ENCODE measurements at places on chromosomes 6 and 20.

GRCh38 chr6:13099771-13100170 lies 228.6 kb downstream of the TBC1D7 start:
- H3K4me3 ChIP-seq: no peak overlapping the region
- H3K27ac ChIP-seq: no peak overlapping the region
- H3K4me1 ChIP-seq: no peaks in the 10 kb centered on the region
- DNase-seq: no peak

GRCh38 chr6:51855310-51856082 lies 231.9 kb downstream of the PKHD1 start:
- 0 out of 2 replicates have a peak, but pooled peaks cover 3% of the 10 kb centered on the region for H3K4me1 ChIP-seq
- no peaks in the 10 kb centered on the region for H3K27me3 ChIP-seq
- H3K36me3 ChIP-seq: no peaks in the 10 kb centered on the region
- peak; percentile 59 for DNase-seq
- H3K4me3 ChIP-seq: peak overlapping the region; percentile 58
- peak overlapping the region; percentile 66 for H3K27ac ChIP-seq

DNA sequence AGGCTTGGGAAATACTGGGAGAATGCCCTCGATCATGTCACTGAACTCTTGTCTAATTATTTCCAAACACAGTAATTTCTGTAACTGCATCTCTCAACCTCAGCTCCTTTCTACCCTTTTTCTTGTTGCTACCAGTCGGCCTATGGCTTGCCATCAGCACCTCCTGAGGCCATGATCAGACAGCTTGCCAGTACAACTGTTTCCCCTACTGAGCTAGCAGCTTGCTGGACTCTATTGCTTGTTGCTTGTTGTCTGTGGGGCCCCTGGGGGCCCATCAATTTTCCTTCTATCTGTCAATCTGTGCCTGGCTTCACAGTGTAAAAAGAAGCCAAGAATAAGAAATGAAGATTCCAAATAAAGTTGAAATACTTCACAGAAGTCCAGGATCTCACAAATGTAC lies 123.9 kb downstream of the OPN5 start:
- no peaks in the 10 kb centered on the region for H3K36me3 ChIP-seq
- DNase-seq: no peak
- no peaks in the 10 kb centered on the region for H3K27me3 ChIP-seq
- H3K4me3 ChIP-seq: no peak overlapping the region
- H3K4me1 ChIP-seq: no peaks in the 10 kb centered on the region
- no peak overlapping the region for H3K27ac ChIP-seq

DNA sequence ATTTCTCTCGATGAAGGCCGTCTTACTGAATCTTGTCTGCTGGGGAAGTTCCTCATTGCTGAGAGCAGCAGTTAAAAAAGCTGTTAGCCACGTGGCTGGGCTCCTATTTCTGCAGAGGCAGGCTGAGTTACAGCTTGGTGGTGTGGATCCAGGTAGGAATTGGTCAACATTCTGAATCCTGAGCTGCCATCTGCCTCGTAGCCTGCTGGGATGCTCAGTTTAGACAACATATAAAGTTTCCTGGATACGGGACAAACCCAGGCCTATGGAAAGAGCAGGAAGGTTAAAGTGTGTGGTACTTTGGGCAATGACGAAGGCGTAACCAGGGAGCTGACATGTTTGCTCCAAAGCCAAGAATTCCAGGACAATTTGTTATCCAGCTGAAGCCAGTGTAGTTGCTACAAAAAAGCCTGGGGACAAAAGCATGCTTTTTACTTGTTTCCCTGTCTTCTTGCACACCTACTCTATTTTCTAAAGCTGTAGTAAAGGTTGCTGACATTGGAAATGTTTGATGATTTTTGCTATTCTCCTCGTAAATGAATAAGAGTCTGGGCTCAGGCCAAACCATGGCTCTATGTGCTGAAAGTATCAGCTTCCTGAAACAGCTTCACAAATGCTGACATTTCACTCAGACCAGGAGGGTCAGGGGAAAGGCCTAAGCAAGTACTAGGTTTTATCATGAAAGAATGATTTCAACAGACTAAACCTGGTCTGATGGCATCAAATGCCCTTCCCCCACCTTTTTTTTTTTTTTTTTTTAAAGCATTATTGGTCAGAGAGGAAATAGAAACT lies 12.4 kb upstream of the MYLK2 start:
- peaks cover 58% of the 10 kb centered on the region for H3K36me3 ChIP-seq
- no peak overlapping the region for H3K4me3 ChIP-seq
- peaks cover 23% of the 10 kb centered on the region for H3K4me1 ChIP-seq
- H3K27ac ChIP-seq: no peak overlapping the region
- DNase-seq: no peak

DNA sequence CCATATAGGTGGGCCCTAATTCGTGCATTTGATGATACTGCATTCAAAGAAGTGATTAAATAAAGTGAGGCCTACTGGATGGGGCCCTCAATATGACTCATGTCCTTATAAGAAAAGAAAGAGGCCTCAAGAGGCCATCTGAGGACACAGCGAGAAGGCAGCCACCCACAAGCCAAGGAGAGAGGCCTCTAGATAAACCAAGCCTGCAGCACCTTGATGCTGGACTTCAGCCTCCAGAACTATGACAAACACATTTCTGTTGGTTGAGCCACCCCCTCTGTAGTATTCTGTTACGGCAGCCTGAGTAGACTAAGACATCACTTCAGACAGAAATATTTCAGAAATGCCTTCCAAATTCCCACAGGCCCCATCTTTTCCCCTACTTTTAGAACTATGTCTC lies 82.5 kb upstream of the PLEKHG1 start:
- no peak for DNase-seq
- H3K4me3 ChIP-seq: no peak overlapping the region
- H3K27ac ChIP-seq: no peak overlapping the region
- no peaks in the 10 kb centered on the region for H3K27me3 ChIP-seq
- no peaks in the 10 kb centered on the region for H3K4me1 ChIP-seq

- no peak overlapping the region for H3K4me3 ChIP-seq
- no peak for DNase-seq
- no peaks in the 10 kb centered on the region for H3K4me1 ChIP-seq
- no peaks in the 10 kb centered on the region for H3K36me3 ChIP-seq
- H3K27ac ChIP-seq: no peak overlapping the region
These were observed 113.3 kb upstream of the ASF1A start for GRCh38 chr6:118780668-118781067.

- no peak overlapping the region for H3K4me3 ChIP-seq
- H3K27ac ChIP-seq: no peak overlapping the region
- H3K4me1 ChIP-seq: no peaks in the 10 kb centered on the region
- DNase-seq: no peak
These were observed 51.4 kb downstream of the HS3ST5 start for GRCh38 chr6:114291428-114291827.

DNA sequence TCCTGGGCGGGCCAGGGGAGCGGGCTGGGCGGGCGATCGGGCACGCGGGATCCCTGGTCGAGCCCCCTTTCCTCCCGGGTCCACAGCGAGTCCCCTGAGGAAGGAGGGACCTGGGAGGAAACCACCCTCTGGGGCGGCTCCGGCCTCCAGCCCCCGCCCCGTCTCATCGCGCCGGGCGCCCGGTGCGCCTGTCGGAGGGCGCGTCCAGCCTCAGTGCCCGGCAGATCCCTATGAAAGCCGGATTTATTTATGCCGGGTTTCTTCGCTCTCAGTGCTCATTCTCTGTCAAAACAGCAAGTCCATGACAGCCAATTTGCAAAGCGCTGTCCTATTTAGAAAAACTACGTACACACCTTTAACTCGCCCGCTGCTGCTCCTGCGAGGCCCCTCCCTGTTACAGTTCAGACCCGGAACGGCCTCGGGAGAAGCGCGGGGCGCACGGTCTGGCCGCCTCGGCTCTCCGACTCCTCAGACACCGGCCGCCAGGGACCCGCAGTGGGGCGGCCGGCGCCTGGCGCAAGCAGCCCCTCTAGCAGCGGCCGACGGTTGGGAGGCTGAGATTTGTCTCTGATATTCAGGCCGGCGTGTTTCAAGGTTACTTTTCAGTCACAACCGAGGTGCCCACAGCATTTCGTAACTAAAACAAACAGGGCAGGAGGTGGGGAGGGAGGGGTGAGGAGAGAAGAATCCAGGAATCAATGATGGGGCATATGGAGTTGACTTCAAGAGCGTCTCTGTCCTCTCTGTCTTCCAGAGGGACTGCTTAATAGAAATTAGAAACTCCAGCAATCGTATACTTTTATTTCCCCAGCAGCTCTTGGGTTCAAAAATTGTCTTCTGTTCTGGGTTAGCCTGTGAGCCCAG lies 782 bp upstream of the FOXA2 start:
- no peaks in the 10 kb centered on the region for H3K4me1 ChIP-seq
- no peak overlapping the region for H3K4me3 ChIP-seq
- no peak for DNase-seq
- H3K27me3 ChIP-seq: no peaks in the 10 kb centered on the region

DNA sequence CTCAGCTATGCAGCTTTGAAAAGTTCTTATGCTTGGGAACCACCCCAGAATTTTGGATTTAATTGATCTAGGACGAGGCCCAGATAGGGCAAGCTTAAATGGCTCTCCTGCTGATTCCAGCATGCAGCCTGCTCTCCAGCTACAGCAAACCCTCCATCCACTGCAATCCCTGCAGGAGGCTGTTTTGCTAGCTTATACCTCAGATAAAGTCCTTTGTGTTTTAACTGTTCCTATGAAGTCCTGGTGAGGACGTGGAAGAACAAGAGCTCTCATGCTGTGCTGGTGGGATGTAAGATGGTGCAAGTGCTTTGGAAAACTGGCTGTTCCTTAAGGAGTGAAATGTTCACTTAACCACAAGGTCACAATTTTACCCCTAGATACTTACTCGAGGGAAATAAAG lies 25.5 kb upstream of the NXT1 start:
- H3K27me3 ChIP-seq: no peaks in the 10 kb centered on the region
- no peak for DNase-seq
- H3K27ac ChIP-seq: no peak overlapping the region
- no peak overlapping the region for H3K4me3 ChIP-seq
- no peaks in the 10 kb centered on the region for H3K36me3 ChIP-seq

DNA sequence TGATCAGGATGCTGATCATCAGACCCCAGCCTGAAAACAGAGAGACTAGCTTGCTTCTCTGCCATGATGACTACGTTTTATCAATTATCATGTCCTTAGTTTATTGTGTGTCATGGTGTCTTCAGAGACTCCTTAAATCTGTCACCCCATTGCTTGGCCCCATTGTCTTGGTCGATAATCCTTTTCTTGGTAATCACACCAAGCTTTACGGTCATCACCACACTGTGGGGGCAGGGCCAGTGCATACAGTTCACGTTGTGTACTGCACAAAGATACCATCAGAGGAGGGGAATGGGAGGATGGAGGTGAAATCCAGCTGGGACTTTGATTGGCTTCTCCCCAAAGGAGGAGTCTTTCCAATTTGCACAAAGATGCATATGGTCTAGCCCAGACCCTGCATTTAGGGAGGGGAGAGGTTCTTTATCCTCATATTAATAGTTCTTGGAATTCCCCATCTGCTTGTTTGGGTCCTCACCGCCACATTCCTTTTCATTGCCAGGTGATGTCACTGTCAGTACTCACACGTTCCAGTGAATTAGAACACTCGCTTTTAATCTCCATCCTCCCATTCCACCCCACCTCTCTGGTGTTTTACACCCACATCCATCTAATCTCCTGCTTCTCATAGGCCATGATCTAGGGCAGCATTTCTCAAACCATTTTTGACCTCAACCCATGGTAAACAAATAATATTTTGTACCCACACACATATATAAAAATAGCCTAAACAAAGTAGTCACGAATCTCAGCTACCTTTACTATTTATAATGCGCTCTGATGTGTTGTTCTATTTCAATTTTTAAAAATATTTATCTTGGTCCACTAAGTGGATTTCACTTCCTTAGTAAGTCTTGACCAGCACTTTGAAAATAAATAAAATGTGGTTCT lies 5.7 kb downstream of the ETV7 start:
- H3K27me3 ChIP-seq: no peaks in the 10 kb centered on the region
- no peaks in the 10 kb centered on the region for H3K4me1 ChIP-seq
- no peak overlapping the region for H3K4me3 ChIP-seq
- H3K27ac ChIP-seq: no peak overlapping the region
- no peak for DNase-seq

DNA sequence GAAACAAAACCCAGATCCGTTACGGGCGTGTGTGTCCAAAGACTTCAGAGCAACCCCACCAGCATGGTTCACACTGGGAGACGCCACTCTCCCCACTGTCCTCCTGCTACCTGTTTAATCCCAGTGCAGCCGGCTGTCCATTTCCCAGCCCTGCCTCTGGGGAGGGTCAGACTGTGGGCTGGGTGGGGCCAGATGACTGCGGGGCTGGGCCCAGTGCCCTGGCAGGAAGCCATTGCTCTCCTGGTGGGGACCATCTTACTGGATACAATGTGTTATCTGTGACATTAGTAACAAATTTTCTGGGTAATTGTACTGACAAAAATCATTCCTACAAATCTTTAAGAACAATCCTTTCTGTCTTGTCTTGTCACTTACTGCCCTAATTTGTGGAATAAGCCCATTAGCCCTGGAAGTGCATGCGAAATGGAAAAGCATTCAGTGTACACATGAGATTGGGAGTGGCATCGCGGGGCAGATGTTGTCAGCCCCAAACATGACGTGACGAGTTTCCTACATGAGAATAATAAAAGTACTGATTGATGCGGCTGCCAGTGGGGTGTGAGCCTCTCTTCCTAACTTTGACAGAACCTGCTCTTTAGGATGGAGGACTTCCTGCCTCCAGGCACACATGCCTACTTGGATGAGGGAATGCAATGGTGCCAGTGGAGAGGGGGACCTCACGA lies 37.9 kb upstream of the PCMTD2 start:
- H3K4me3 ChIP-seq: no peak overlapping the region
- peaks cover 6% of the 10 kb centered on the region for H3K27me3 ChIP-seq
- no peak for DNase-seq
- no peaks in the 10 kb centered on the region for H3K36me3 ChIP-seq
- H3K27ac ChIP-seq: no peak overlapping the region

DNA sequence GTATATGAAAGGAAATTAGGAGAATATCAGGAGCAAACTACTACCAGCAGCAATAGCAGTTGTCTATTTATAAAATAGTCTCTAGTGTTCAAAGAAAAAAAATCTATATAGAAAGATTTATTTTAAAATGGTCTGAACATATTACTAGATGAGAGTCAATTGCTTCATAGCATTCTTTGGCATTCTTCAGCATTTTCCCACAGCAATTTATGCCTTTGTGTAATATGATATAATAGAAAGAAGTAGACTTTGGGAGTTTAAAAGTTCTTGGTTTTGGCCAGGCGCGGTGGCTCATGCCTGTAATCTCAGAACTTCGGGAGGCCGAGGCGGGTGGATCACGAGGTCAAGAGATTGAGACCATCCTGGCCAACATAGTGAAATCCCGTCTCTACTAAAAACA lies 157.0 kb upstream of the PLN start:
- no peaks in the 10 kb centered on the region for H3K27me3 ChIP-seq
- H3K27ac ChIP-seq: no peak overlapping the region
- no peaks in the 10 kb centered on the region for H3K36me3 ChIP-seq
- H3K4me3 ChIP-seq: no peak overlapping the region
- no peak for DNase-seq
- peaks cover 21% of the 10 kb centered on the region for H3K4me1 ChIP-seq
